Non-pigmented ciliary epithelial cell (primary cell): ENCODE measurements at places on chromosomes 2 and 18.
A peak's percentile ranks its signal among the peaks of the same experiment; 100 is the strongest.

DNA sequence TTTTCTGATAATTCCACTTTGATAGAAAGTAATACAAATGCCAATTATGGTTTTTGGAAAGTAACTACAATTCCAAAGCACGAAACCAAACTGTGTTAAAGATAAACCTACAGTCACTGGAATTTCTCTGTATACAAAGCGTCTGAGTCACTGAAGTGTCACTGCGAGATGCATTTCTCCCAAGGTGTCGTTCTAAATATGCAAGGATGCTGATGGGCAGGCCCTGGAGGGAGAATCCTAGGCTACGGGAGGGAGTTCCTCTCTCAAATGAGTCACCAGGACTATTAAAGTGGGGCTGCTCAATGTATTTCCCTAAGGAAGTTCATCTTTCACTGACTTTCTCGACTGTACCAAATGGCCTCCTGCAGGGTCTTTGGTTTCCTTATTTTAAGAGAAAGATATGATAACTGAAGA is 163.8 kb upstream of the STK17B start:
- no peak for DNase-seq

DNA sequence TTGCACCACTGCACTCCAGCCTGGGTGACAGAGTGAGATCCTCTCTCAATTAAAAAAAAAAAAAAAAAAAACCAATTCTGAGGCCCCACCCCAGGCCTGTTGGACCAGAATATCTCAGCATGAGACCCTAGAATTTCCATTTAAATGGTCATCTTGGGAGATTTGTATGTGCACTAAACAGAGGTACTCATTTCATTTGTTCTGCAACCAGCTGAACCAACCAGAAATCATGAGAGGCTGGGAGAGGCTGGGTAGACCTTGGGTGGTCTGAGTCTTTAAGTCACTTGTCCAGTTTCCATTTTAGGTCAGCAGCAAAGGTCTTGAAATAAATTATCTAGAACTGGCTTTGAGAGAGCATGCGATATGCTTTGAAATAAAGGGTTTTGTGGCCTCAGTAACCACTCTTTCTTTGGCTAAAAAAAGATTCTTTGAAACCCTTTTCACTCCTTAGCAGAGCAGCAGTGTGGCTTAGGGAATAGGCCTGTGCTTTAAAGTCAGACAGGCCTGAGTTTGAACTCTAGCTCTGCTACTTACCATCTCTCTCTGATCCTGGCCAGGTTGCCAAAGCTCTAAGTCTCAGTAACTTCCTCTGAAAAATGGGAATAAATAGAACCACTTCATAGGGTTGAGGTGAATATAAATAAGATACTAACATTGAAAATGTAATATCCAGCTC is 52.6 kb downstream of the QPCT start:
- no peak for DNase-seq

DNA sequence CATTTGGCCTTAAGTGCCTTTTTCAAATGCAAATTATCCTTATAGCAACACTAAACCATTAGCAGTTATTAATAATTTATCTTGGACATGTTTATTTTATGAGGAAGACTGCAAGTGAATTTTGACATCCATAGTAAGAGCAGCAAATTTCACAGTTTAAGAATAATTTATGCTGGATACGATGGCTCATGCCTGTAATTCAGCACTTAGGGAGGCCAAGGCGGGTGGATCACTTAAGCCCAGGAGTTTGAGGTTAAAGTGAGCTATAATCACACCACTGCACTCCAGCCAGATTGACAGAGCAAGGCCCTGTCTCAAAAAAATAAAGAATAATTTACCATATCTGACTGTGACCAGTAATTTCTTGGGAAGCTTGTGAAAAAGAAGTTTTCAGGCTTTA is 286.2 kb downstream of the TMX3 start:
- DNase-seq, result no peak

- peak; percentile 54 for DNase-seq
Measured at GRCh38 chr2:141498561-141498960, 632.3 kb downstream of the LRP1B start.

DNA sequence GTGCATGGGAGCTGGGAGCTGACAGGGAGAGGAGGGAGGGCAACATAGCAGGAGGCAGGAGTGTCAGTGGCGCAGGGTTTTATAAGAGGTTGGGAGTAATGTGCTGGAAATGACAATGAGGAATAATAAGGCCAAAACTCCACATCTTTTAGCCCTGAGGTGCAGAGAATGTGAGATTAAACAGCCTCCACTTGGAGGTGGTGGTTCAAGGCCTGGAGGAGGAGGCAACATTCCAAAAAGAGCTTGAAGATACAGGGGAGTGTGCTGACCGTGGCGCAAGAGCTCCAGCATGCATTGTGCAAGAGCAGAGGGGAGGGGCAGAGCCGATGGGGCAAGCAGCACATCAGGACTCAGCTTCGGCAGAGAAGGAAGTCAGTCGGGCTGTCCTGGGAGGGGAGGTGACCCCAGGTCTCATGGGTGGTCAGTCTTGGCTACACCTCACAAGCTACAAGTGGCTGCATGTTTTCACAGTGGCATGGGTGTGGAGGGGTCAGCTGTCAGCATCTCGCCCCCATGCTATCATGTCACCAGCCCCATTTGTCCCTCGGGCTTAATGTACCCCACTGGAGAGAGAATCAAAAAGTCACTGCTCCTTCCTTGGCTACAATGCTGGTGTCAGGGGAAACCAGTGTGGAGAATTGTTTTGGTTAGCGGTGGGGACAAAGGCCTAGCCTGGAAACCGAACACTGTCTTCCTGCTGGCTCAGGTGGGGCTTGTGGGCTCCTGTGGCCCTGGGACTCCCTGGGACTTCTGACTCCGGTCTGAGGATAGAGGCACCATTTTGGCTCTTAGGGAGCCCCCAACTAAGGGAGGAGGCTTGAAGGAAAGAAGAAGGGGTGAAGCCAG is 208.0 kb downstream of the ZFP36L2 start:
- DNase-seq, result peak; percentile 41

DNA sequence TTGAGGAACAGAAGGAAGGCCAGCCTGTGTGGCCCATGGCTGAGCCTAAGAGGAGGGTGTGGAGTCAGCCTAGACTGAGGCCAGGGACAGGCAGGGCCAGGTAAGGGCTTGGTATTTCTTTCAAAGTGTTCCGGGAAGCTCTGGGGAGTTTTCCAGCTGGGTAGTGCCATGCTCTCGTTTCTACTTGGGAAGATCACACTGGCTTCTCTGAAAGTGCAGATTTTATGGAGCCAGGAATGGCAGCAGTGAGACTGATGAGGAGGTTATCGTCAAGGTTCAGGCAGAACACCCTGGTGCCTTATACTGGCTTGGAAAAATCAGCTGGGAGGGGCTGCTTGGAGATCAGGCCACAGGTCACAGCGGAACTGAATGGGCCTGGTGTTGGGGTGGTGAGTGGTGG is 245.1 kb downstream of the SOX11 start:
- DNase-seq, result no peak

DNA sequence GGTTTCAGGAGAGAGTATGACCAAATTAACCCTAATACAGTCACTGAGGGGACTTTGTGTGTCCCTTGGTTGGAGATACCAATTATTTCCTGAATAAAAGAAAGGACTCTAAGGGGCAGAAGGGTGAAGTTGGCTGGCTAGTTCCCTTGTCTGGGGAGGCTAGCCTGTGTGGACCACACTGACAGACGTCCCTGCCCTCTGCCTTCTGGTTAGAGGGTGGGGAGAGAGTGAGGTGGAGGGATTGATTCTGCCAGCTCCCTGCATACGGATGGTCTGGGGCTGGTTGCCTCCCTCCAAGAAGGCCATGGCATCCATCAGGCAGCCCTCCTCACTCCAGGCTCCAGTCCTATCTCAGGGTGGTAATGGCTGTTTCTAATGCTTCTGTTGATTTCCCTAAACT is 37.4 kb upstream of the AFF3 start:
- DNase-seq, result no peak
